ENCODE measurements at places on chromosomes 13 and 19. TPM values are rescaled to one million over a fixed set of nuclear protein-coding genes. Genes with fewer than 3 reads are reported as not detected.

GRCh38 chr19:38068826-38069225, 155.2 kb downstream of the DPF1 start:
- no peak for DNase-seq

SIGLEC5 gene
- not detected for total RNA-seq

KLHL26 gene
- total RNA-seq = 0.77 TPM

- DNase-seq = no peak
These were observed 3.8 kb upstream of the LGALS7B start for GRCh38 chr19:38785187-38785699.

DNA sequence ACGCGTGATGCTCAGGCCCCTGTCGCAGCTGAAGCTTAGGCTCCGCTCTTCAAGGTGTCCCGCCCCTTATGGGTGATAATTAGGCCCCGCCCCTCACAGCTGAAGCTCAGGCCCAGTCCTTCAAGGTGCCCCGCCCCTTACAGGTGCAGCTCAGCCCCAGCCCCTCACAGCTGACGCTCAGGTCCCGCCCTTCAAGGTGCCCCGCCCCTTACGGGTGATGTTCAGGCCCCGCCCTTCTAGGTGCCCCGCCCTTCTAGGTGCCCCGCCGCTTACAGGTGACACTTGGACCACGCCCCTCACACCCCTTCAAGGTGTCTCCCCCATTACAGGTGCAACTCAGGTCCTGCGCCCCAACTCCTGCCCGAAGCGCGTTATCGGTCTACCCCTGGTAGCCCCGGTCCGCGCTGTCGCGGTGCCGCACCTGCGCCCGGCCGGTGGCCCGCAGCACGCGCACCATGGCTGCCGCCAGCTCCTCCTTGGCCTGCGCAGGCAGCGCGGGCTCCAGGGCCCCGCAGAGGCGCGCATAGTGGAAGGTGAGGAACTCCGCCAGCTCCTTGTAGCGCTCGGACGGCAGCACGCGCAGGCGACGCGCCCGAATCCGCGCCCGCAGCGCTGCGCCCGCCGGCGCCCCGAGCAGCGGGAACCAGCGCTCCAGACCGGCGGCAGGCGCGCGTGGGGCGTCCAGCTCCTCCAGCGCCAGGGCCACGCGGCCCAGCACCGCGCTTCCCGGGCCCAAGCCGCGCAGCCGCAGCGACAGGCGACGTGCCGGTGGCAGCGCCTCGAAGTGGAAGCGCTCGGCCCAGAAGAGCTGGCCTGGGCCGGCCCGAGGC, 7.3 kb downstream of the RASAL3 start:
- no peak for DNase-seq

GRCh38 chr13:38226496-38226895, 123.2 kb upstream of the UFM1 start:
- no peak for DNase-seq

DNA sequence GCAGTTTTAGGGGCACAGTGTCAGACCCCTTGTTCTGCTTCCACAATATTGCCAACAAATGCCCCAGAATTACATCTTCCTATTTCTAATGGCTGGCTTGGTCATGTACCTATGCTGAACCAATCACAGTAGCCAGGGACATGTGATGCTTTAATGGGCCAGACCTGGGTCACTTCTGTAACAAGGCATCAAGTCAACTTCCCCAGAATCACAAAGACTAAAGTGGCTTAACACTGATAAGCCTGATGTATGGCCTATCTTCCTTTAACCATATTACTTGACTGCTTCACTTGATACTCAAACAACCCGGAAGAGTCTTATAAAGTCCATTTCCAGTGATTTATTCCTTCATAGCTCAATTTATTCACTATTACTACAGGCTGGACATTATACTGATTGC, 19.6 kb downstream of the LNX2 start:
- no peak for DNase-seq

DNA sequence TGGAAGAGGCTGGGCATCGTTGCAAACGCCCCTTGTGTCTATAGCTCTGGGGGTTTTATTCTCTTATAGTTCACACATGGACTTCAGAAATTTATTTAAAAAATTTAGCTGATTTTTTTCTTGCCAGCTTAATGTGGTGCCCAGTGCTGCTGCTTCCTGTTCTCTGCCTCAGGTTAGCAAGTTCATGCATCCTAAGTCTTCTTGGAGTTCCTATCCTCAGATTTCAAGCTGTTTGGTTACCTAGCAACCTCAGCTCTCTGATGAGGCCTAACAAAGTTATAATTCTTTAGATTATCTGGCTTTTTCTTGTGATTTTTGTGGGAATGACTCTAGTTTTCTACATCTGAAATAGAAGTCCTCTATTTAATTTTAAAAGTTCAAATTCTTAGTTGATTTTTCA, 250.9 kb downstream of the MAB21L1 start:
- DNase-seq = no peak

- no peak for DNase-seq
These were observed 228.3 kb downstream of the DLEU7 start for GRCh38 chr13:50615234-50615633.

Measured in SK-MEL-5 (cell line).